GM12864 (cell line): ENCODE measurements at places on chromosomes 12 and 14.

DNA sequence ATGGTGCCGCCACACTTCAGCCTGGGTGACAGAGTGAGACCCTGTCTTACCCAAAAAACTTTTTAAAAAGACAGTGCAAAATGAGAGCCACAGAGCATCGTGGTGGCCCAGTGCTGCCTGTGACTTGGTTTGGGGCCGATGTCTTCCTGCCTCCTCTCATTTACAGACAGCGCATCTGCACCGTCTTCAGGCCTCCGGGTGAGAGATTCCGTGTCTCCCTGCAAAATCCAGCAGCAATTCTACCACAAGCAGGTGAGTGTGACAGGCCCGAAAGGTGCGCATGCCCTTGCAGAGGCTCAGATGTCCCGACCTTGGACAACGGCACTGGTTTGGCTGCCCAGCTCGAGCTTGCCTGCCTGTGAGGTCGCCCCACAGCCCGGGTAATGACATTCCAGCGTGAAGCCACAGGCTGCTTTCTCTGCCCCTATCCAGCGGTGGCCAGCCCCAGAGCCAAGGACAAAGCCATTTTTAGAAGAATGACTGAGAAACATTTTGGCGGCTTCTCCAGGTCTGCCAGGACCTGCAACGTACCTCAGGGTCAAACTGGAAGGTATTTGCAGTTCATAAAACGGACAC is 70.3 kb upstream of the RFLNA start:
- no peak for DNase-seq

GRCh38 chr12:82971584-82971983 is 284.9 kb downstream of the TMTC2 start:
- DNase-seq: no peak

DNA sequence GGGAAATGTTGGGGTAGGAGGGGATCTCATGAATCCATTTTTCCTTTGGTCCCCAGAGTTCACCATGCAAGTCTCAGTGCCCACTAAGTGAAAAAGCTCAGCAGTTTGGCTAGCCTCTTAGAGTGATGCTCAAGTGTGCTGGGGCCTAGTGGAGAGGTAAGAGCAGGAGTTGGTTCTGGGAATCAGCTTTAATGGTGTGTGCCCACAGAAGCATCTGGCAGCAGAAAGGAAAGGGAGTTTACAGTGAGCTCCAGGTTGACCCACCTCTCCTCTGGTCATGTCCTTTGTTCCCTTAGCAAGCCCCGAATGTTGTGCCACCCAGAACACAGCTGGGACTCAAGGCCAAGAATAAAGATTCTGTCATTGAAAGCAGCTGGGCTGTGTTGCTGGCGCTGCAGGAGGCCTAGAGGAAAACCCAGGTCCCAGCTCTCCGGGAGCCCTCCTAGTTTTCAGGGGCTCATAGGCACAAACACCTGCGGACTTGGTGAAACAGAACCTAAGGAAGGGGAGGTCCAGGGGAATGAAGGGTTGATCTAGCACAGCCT is 320.8 kb downstream of the ZFP36L1 start:
- DNase-seq: no peak

- DNase-seq: no peak
These were observed 89.9 kb downstream of the BICD1 start for GRCh38 chr12:32196250-32197198.

DNA sequence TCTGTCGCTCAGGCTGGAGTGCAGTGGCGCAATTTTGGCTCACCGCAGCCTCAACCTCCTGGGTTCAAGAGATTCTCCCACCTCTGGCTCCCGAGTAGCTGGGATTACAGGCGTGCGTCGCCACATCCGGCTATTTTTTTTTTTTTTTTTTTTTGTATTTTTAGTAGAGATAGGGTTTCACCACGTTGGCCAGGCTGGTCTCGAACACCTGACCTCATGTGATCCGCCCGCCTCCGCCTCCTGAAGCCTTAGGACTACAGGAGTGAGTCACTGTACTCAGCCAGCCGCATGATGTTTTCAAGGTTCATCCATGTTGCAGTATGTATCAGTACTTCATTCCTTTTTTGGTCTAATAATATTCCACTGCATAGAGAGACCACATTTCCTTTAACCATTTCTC is 2.4 kb upstream of the RNF34 start:
- no peak for DNase-seq
